ENCODE measurements at places on chromosomes 3 and 15. TPM values are rescaled to one million over a fixed set of nuclear protein-coding genes. Genes with fewer than 3 reads are reported as not detected.

Gene ROPN1B
- total RNA-seq, result 0.71 TPM

GRCh38 chr15:63465104-63465503 lies 39.3 kb upstream of the USP3 start:
- no peaks in the 10 kb centered on the region for H3K36me3 ChIP-seq
- H3K27me3 ChIP-seq, result no peaks in the 10 kb centered on the region
- H3K4me1 ChIP-seq, result peaks cover 35% of the 10 kb centered on the region
- no peak for DNase-seq

GRCh38 chr3:113552851-113553250 lies 20.5 kb downstream of the SIDT1 start:
- no peaks in the 10 kb centered on the region for H3K36me3 ChIP-seq
- no peaks in the 10 kb centered on the region for H3K4me1 ChIP-seq
- H3K4me3 ChIP-seq, result no peak overlapping the region
- no peaks in the 10 kb centered on the region for H3K27me3 ChIP-seq
- no peak for DNase-seq
- no peak overlapping the region for H3K27ac ChIP-seq

DNA sequence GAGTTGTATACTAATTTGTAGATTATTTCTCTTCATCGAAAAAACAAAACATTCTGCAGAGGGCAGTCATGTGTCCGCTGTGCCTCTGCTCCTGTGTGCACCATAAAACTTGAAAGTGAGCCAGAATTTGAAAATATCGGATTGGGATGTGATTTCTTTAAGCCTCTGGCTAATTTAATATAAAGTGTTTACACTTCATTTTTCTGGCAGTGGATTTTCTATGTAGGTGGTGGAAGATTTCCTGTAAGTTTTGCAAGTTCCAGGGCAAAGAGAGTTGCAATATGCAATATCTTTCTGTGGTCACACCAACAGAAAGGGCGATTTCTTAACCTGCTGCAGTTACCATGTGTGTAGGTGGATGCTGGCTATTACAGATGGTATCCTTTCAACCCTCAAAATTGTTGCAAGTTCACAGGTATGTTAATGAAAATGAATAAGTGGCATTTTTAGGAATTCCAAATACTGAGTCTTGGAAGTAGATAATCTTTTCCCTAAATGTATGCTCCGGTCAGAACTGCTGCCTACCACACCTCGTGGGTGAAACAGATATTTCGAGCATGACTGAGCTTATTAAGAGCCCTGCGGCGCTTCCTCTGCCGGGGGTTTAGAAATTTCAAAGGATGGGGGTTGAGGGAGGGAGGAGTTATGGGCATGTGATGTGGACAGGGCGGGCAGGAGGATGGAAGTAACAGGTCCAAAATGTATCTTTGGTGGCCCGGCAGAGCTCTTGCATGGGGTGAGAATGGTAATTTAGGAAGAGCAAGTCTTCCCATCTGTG lies 134.0 kb downstream of the PGPEP1L start:
- H3K36me3 ChIP-seq, result no peaks in the 10 kb centered on the region
- no peak overlapping the region for H3K4me3 ChIP-seq
- H3K4me1 ChIP-seq, result peaks cover 60% of the 10 kb centered on the region
- H3K27ac ChIP-seq, result no peak overlapping the region
- peak; percentile 52 for DNase-seq
- H3K27me3 ChIP-seq, result no peaks in the 10 kb centered on the region

DNA sequence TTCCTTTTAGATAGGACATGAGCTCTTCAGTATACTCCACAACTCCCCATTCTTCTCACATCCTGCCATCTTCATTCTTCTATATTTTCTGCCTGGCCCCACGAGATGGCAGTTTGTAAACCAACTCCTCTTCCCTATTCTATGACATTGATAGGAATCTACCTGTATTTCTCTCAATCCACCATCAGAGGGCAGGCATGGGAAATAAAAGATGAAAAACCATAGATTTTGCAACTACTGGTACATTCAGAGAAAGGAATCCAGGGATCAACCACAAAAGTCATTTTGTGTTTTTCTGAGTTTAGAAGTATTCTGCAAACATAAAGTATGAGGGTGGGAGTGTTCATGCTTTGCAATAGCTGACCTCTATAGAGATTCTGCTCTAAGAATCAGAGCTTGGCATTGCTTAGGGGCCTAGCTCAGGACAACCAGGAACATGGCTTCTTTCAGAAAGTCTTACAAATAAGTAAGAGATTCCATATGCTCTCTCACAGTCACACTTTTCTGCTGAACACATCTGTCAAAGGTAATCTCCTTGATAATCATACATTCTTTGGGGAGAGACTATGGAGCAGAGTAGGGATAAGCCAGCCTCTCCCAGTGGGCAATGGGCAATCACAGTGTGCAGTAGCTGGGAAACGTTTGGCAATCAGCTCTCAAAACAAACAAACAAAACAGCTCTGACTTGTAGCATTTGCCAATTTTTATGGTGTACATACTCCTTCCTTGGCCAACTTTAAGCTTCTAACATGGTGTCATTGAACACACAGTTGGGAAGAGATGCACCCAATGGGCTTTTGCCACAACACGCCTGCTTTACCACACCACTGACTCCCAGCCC lies 43.1 kb upstream of the SLC25A36 start:
- H3K4me3 ChIP-seq, result no peak overlapping the region
- no peaks in the 10 kb centered on the region for H3K4me1 ChIP-seq
- peak; percentile 55 for DNase-seq
- no peak overlapping the region for H3K27ac ChIP-seq
- no peaks in the 10 kb centered on the region for H3K36me3 ChIP-seq

DNA sequence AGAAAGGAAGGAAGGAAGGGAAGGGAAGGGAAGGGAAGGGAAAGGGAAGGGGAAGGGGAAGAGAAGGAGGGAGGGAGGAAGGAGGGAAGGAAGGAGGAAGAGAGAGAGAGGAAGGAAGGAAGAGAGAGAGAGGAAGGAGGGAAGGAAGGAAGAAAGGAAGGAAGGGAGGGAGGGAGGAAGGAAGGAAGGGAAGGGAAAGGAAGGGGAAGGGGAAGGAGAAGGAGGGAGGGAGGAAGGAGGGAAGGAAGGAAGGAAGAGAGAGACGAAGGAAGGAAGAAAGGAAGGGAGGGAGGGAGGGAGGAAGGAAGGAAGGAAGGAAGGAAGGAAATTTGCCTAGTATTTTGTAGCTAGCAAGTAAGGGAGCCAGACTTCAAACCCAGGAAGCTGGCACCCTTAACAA lies 583.9 kb downstream of the RBMS3 start:
- no peak for DNase-seq
- H3K36me3 ChIP-seq, result no peaks in the 10 kb centered on the region
- no peak overlapping the region for H3K27ac ChIP-seq
- no peak overlapping the region for H3K4me3 ChIP-seq

GRCh38 chr3:14222457-14222856 lies 43.8 kb downstream of the LSM3 start:
- H3K36me3 ChIP-seq, result no peaks in the 10 kb centered on the region
- DNase-seq, result no peak
- H3K27me3 ChIP-seq, result no peaks in the 10 kb centered on the region
- H3K27ac ChIP-seq, result no peak overlapping the region
- H3K4me3 ChIP-seq, result no peak overlapping the region

Data from left lung (tissue), 14 donors.